ENCODE measurements at places on chromosomes 12 and 14.

GRCh38 chr14:53055003-53055402, 98.1 kb downstream of the DDHD1 start:
- peak; percentile 28 for DNase-seq

DNA sequence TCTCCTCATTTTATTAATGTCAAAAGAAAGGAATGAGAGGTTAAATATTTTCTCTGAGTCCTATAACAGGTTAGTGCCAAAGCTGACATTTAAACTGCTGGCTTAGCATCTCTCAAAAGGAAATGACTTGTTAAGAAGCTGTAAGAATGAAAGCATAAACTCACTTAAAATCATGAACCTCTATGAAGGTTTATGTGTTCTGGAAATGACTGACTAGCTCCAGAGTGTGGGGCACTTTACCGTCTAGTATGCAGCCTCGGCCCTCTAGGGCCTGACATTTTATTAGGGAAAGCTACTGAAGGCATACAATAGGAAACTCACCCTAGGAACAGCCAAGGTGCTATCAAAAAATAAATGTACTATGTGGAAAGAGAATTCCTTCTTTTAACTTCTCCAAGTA, 35.1 kb downstream of the SPX start:
- DNase-seq: no peak

DNA sequence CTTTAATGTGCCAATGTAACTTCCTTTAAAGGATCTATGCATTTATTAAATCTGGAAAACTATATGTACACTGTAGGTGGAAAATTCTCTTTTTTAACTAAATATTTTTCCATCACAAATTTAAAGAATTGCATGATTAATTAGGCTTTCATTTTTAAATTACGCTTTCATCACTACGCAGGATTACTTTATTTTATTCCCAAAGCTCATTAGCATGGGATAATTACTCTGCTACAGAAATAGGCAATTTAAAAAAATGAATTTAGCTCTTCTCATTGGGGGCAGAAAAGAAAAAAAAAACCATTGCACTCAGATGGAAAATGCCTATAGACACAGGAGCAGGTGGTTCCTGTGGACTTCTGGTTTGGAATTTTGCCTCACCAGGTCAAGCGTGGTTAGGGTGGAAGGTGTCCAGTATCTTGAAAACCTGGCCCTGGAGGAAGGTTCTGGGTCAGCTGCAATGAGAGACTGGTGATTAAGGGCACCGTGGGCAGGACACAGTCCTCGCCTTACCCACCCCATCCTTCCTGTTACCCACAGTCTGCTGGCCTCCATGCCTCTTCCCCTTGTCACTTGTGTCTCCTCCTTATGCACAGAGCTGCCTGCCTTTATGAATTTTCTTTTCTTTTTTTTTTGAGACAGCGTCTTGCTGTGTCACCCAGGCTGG, 17.3 kb upstream of the RIN3 start:
- no peak for DNase-seq

DNA sequence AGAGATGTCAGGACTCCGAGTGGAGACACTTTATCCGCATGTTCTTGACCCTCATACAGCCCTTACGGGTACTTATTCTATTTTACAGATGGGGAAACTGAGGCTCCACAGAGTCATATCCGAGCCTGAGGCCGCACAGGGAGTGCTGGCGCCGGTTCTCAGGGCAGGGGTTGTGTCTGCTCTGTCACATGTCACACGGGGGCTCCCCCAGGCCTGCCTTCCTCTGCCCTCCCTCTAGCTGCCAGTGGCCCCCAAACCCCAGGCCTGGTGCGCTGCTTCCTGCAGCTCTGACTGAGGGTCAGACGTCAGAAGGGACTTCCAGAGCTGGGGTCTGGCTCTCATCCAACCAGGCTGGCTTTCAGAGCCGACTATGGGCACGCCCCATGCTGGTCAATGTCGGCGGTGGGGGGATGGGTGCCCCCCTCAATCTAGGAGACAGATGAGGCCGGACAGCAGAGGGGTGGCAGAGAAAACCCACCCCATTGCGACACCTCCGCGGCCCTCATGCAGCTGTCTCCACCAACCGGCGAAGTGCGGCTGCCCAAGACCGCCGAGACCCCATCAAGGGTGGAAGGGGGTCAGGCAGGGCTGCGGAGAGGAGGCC, 811 bp upstream of the INF2 start:
- DNase-seq: no peak

Data from germinal center (tissue), 1 donor.